CD4-positive, alpha-beta T cell treated with Interleukin-15 for 1 hour (primary cell): ENCODE measurements at places on chromosomes 5 and 9.

- no peak for DNase-seq
Observed at GRCh38 chr9:2916382-2916985, 72.6 kb upstream of the PUM3 start.

- DNase-seq = no peak
Observed at GRCh38 chr5:172979778-172980177, 3.8 kb upstream of the ATP6V0E1 start.

- DNase-seq = no peak
Observed at GRCh38 chr5:108206707-108207106, 175.2 kb downstream of the FBXL17 start.

DNA sequence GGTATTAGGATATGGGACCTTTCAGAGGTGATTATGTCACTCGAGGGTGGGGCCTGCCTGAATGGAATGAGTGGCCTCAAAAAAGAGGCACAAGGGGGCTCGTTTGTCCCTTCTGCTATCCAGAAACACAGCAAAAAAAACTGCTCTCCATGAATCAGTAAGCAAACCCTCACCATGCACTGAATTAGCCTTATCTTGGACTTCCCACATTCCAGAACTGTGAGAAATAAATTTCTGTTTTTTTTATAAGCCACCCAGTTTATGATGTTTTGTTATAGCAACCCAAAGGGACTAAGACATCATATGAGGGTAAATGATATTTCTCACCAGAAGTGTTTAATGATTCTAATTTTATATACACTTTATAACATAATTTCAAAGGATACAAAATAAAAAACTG lies 476.6 kb upstream of the EDIL3 start:
- no peak for DNase-seq

DNA sequence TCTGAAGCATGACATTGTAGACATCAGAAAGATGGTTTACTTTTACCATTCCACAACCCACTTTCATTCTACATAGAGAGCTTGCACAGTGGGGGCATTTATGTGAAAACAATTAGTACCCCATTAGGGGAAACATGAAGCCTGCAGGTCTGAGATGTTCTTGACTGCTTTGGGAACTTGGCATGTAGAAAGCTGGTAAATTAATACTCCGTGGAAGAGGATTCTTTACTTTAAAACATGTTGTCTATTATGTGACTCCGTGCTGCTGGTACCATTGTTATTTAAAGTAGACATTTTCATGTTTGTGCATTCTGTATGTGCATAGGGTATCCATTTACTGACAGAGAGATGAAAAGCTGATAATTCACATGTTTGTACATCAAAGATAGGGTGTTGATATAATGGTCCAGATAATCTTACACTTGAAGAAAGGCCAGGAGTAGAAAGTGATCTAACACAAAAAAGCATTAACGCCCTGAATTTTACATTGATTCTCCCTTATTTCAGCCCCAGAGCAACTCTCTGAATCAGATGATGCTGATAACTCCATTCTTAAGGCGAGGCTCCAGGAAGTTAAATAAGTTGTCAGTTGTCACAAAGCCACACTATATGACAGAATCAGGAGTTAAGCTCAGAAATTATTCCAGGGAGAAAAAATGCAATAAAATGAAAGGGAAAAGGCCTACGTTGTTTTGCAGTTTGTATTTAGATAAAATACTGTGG lies 50.1 kb upstream of the CD180 start:
- DNase-seq = no peak
